Uterine smooth muscle cell (primary cell): ENCODE measurements at places on chromosomes 6 and 20. TPM values are rescaled to one million over a fixed set of nuclear protein-coding genes. Genes with fewer than 3 reads are reported as not detected.

The TSPO2 gene
- total RNA-seq = not detected in 2 replicates

The ZMYND8 gene
- total RNA-seq = 16.5 and 27.1 TPM in 2 replicates

The OR12D3 gene
- not detected in 2 replicates for total RNA-seq

The NT5E gene
- 524 and 527 TPM in 2 replicates for total RNA-seq

The PACRG gene
- 0.25 and 0.33 TPM in 2 replicates for total RNA-seq

The KCNB1 gene
- total RNA-seq = under 0.01 and 0.12 TPM in 2 replicates

The TMEM30A gene
- total RNA-seq = 202 and 217 TPM in 2 replicates

The DDX27 gene
- total RNA-seq = 42.4 and 48.5 TPM in 2 replicates
